SK-N-DZ (cell line): ENCODE measurements at places on chromosomes 2 and 18.

DNA sequence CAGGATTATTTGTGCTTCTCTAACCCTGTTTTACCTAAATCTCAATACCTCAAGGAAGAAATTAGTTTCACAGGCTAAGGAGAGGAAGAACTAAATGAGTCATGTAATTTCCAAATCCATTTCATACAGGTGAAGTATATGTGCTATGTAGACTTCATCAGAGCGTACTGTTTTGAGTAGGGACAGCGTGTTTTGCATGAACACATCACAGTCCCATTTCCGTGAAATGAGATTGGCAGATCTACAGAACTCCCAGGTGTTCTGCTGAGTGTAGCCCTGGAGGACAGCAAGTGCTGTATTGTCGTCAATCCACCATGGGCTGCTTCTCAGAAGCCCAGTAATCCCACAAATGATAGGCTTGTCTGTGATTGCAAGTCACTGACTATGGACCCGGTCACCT lies 97.7 kb downstream of the XRCC5 start:
- no peak for DNase-seq

- DNase-seq = no peak
These were observed 45.0 kb downstream of the PMS1 start for GRCh38 chr2:189829102-189829833.

GRCh38 chr2:109372614-109373013 lies 241.2 kb downstream of the SEPTIN10 start:
- DNase-seq = no peak

DNA sequence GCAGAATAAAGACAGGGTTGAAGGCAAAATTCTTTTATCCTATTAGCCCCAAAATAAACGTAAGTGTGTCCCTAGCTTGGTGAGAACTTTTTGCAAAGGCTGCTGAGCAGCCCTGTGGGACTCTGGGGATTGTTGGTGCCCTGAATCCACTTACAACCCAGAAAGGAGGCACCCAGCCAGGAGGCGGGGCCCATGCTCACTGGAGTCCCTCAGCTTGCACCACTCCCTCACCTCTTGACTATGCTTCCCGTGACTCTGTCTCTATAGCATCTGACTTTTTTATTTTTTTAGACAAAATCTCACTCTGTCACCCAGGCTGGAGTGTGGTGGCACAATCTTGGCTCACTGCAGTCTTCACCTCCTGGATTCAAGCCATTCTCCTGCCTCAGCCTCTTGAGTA lies 15.8 kb upstream of the COL6A3 start:
- no peak for DNase-seq
